ENCODE measurements at places on chromosomes 16 and 17.
A peak's percentile ranks its signal among the peaks of the same experiment; 100 is the strongest.

DNA sequence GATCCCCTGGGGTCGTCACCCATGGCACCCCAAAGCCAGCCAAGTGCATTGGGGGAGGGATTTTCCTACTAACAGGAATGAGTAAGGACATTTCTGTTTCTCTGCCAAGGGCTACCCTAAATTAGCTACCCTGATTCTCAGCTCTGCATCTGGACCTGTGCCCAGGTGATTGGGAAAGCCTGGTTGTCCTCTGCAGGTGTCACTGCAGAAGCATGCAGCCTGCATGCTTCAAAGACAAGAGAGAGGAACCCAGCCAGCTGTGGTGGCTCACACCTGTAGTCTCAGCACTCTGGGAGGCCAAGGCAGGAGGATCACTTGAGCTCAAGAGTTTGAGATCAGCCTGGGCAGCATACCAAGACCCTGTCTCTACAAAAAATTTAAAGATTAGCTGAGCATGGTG lies 19.6 kb downstream of the BEAN1 start:
- DNase-seq = no peak

DNA sequence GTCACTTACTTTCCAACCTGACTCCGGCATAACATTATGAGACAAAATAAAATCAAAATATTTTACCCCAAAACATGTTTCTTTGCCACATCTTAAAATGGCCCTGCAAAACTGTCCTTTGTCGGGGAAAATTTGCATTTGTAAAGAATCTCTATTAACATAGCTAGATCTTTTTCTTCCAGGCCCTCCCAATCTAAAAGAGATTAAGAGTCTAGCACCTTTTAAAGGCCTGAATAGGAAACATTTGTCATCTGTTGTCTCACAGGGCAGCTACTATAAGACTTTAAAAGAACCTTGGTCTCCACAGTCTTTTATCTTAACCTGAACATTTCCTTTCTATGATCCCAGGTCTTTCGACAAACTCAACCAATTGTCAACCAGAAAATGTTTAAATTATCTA lies 18.1 kb upstream of the DHRS7B start:
- DNase-seq = no peak

DNA sequence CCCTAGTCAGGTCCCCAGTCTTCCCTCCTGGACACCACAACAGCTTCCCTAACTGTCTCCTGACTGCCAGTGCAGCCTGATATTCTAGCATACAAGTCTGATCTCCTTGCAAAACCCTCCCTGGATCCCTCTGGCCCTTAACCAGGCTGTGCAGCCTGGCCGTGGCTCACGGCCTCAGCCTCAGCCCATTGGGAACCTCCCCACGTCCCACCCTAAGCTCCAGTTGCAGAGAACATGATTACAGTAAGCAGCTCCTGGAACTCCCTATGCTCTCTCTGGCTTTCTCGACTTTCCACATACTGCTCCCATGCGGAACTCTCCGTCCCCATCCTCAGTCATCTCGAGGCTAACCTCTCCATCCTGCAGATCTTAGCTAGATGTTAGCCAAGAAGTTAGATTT lies 13.0 kb downstream of the ALOX12B start:
- DNase-seq = no peak

GRCh38 chr17:10600571-10600970 lies 51.1 kb upstream of the MYH2 start:
- no peak for DNase-seq

DNA sequence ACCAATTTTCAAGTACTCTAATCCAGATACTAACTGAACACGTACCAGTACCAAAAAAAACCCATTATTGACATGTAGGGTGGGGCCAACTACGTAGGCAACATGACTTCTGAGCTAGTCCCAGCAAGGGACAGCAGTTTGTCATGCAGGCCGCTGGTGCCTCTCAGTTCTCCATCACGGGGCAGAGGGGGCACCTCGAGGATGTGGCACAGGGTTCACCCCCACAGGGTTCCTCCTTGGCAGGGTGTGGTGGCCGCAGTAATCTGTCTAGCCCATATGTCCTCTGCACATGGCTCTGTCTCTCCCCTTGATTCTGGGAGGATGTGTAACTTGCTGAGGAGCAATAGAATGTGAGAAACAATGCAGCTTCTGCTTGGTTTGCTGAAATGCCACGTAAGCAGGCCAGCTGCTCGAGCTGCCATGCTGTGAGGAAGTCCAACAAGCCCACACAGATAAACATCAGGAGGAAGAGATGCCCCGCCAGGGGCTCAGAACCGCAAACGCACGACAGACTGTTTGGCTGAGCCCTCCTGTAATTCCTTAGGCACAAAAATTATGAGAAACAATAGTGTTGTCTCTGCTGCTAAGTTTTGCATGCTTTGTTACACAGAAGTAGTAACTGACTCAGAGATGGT lies 62.4 kb downstream of the NT5M start:
- DNase-seq = no peak

GRCh38 chr16:2056681-2057407 lies 9.1 kb downstream of the TSC2 start:
- DNase-seq = no peak

- no peak for DNase-seq
Observed at GRCh38 chr16:67229906-67230808, 3.2 kb downstream of the TMEM208 start.

- DNase-seq = no peak
Observed at GRCh38 chr16:23826528-23827045, 9.2 kb upstream of the PRKCB start.

DNA sequence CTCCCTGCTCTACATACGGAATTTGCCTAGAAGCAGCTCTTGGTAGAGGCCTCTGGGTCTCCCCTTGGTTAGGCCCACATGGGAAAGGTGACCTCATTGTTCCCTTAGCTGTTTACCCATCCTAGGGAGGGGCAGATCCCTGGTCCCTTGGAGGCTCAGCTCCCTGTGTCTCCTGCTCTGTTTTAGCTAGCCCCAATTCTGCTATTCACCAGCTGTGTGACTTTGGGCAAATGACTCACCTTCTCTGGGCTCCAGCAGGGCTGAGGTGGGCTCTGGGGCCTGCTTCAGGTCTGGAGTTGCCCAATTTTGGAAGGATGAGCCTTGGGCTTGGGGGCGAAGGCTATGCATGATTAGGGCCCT lies 3.9 kb downstream of the ABCC3 start:
- DNase-seq = no peak

DNA sequence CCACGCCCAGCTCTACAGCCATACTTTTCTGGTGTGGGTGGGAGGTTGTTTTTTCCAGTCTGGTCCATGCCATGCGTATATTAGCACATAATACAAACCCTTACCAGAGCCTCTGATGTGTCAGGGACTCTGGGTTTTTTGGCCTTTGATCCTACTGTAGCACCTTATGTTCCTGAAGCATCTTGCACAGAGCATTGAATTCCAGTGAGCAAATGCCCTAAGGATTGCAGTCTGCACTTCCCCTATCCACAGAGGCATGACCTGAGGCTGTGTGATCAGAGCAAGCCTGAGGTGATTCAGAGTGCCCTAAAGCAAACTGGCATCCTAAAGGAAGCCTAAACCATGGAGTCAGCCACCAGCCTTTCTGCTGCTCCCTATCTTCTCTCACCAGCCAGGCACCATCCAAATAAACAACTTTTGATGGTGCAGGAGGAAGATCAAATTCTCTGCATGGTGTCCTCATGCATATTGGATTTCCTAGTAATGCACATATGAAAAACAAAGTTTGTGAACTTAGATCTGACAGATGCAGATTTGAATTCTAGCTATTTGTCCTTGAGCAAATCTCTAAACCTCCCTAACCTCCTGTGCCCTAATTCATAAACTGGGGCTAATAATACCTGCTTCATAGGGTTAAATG lies 41.2 kb upstream of the HAS3 start:
- no peak for DNase-seq

- no peak for DNase-seq
Observed at GRCh38 chr17:20961586-20961985, 81.2 kb downstream of the USP22 start.

DNA sequence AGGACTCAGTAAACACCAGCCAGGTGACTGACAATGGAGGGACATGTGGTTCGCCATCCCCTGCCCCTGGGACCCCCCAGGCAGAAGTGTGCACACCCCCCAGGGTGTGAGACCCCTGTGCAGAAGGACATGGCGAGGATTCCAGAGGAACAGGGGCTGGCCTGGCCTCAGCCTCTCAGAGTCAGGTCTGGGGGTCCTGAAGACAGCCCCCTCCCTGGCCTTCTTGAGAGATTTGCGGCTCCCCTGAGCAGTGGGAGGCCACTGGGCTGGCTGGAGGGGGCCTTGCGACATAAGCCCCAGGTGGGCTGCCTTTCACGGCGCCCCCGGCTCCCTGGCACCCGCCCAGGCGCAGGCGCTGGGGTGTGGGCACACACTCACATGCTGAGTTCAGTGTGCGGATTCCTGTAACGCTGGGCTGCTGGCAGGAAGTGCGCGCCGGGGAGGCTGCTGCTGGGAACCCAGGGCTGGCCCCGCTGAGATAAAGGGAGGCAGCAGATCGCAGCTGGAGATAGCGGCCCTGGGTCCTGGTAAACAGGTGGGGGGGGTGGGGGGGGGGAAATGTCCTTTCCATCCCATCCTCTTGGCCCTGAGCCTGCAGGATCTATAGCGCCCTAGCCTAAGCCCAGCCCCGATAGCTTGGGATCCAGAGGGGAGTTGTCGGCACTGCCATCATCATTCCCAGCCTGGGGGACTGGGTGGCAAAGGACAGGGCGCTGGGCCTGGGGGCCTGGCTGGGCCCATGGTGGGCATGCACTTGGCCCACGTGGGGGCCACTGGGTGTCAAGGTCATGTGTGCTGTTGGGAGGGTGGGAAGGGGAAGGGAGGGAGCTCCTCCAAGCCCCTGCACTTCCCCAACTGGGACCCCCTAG lies 27.1 kb downstream of the TMEM235 start:
- DNase-seq = peak; percentile 16

DNA sequence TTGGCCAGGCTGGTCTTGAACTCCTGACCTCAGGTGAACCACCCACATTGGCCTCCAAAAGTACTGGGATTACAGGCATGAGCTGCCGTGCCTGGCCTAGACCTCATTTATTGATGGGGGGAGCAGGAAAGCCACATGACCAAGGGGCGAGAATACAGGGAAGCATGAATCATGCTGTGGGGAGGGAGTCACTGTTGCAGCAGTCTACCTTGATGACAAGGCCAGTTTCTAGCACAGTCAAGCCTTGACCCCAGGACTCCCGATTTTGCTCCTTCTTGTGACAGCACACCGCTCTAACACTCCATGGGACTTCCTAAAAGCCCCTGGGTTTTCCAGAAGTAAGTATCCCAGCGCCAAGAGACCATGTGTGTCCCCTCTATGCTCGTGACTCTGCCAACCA lies 42.9 kb upstream of the IRF8 start:
- DNase-seq = no peak

GRCh38 chr16:89037261-89038152 lies 56.1 kb upstream of the ACSF3 start:
- DNase-seq = peak; percentile 5

- DNase-seq = no peak
Observed at GRCh38 chr16:74078511-74079231, 217.9 kb upstream of the PSMD7 start.

DNA sequence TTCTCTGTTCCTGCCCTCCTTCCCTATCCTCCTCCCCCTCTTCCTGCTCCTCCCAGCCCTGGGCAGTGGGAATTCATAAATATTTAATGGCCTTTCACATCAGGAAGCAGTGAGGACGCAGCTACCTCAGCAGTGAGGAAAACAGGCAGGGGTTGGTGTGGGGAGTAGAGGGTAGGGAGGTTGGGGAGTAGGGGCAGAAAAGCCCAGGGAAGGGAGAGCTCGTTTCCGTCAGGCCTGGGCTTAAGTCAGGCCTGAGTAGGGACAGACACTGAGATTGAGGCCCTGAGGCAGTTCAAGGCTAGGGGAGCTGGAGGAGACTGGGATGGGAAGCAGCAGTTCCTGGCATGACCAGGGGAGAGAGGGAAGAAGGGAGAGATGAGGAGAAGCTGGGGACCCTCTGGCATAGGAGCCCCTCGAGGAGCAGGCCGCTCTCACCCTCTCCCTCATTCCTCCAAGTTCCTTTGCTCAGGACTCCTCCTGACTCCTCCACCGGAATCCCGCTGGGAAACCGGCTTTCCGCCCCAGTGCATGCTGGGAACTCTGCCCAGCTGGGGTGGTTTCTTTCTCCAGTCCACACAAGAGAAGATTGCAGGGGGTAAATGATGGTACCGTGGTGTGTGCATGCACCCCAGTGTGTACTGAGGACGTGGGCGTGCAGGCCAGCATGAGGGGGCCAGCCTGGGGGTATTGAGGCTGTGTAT lies 6.2 kb downstream of the SAMD14 start:
- no peak for DNase-seq

DNA sequence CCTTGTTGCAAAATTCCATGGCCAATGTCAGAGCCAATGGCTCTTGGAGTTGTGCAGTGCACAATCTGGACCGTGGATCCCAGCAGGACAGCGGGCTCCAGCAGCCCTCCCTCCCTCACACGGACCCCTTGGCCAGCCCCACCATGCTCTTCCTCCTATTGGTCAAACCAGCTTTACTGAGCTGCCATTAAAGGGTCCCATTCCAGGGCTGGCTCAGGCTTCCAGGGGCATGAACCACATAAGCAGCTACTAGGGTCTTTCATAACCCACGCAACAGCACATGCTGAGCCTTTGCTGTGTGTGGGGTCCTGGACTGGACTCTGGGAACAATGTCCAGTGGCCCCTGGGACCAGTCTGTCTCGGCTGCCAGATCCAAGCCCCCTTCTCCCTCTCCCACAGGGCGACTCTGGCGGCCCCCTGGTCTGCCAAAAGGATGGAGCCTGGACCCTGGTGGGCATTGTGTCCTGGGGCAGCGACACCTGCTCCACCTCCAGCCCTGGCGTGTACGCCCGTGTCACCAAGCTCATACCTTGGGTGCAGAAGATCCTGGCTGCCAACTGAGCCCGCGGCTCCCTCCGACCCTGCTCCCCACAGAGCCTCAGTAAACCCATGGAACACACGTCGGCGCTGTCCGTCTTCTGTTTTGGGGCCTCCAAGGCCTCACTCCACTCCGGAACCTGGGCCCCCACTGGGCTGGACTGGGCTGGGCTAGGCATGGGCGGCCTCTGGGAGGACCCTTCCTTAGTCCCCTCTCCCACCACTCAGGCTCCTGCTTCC lies 5.7 kb downstream of the CTRB1 start:
- no peak for DNase-seq

DNA sequence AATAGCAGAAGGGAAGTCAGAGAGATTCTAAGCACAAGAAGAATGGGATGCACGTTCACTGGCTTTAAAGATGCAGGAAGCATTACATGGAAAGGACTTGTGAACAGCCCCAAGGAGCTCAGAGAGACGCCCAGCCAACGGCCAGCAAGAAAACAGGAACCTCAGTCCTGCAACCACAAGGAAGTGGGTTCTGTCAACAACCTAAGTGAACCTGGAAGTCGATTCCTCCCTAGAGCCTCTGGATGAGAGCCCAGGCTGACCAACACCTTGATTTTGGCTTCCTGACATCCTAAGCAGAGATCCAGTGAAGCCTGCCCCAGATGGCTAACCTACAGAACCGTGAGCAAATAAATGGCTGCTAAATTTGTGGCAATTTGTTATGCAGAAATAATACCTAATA lies 24.5 kb downstream of the GPR142 start:
- DNase-seq = no peak

Measured in astrocyte (in vitro differentiated cells and primary cell).